ENCODE measurements at places on chromosomes 3 and 15.

- ATAC-seq = no peak
These were observed 99.5 kb downstream of the SNRPN start for GRCh38 chr15:25054329-25054728.

DNA sequence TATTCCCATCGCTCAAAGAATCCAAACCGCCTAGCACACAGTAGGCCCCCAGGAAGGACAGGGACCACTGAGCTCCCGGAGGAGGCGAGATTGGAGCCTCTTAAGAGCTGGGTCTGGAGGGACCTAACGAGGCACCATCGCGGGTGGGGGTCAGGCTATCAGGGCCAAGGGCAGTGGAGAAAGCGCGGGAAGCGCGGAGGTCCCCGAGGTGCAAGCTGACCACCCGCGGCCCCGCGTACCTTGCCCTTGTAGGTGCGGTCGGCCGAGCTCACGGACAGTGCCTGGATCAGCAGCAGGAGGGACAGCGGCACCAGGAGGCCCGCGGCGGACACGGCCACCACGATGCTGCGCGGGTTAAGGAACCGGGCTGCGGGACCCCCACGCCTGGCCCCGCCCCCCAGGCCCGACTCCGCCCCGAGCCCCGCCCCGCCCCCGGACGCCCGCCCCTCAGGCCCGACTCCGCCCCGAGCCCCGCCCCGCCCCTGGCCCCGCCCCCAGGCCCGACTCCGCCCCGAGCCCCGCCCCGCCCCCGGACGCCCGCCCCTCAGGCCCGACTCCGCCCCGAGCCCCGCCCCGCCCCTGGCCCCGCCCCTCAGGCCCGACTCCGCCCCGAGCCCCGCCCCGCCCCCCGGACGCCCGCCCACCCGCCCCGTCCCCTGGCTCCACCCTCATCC, 3.9 kb downstream of the ZDHHC19 start:
- ATAC-seq = peak; percentile 42

DNA sequence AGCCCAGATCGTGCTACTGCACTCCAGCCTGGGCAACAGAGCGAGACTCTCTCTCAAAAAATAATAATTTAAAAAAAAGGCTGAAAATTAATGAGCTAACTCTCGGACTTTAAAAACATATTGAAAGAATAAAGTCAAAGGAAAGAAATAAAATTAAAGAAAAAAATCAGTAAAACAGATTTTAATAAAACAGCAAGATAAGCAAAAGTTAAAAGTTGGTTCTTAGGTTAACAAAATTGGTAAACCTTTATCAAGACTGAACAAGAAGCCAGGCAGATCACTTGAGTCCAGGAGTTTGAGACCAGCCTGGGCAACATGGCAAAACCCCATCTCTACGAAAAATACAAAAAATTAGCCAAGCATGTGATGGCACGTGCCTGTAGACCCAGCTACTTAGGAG, 20.7 kb downstream of the TRPM7 start:
- no peak for ATAC-seq

DNA sequence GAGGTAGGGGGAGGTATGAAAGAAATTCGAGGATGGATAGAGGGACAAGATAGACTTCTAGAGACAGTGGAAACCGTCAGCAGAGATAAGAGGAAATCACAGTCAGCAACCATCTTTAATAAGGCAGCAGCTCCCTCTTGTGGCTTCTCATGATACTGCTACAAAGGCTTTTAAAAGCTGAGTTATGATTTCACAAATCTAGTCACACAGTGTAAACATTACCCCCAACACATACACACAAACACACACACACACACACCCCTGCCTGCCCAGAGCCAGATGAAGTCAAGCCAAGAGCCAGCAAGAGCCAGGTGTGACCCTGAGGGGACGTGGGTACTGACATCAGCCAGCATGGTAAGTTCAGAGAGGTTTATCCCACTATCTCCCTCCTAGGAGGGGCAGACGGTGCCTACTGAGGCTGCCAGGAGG, 18.9 kb upstream of the TGM5 start:
- ATAC-seq = peak; percentile 78

GRCh38 chr3:126389112-126389793, 5.5 kb upstream of the CFAP100 start:
- ATAC-seq = peak; percentile 87

- no peak for ATAC-seq
These were observed 7.4 kb downstream of the ZDHHC19 start for GRCh38 chr3:196203846-196204245.

DNA sequence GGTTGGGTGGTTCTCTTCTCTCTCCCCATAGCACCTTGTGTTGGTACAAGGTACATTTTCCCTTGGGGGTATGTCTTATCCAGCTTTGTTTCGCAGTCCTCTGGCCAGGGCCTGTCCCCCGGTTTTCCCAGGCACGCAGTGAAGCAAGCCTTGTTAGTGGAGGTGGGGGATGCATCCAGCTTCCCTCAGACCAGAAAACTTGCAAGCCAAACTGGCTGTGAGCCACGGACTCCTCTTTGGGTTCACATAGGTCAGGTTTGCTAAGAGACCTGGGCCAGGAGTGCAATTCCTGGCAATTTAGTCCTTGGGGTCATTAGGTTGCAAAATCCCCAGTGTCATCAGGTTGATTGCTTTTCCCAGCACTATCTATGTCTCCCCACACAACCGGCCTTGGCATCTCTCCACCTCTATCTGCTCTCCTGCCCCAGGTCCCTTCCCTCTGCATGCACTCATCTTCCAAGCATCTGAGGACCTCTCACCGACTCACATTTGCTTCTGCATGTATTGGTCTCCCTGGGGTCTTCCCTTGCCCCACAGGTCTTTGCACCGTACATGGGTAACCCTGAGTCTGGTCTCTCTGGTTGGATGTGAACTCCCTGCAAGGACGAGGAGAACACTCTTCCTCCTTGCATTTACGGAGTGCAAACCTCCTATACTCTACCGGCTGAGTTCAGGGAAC, 34.2 kb downstream of the BCL2L10 start:
- ATAC-seq = no peak

GRCh38 chr3:68915973-68916372, 16.4 kb downstream of the TAFA4 start:
- ATAC-seq = no peak

DNA sequence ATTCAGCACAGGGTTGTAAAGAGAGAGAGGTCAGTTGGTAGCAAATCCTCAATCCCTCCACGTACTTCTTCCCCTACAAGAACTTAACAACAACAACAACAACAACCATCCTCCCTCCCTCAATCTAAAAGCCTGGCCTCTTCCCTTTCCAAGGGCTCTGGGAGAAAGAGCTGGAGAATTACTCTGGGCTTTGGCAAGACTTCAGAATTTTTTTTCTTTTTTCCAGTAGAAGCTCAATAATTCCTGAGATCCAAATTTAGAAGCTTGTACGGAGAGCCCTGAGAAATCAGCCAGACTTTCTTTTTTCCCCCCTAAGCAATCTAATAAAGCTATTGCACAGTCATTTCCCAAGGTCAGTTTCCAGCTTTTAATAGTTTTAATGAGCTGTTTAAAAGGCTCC, 95.8 kb upstream of the CACNA2D3 start:
- no peak for ATAC-seq

DNA sequence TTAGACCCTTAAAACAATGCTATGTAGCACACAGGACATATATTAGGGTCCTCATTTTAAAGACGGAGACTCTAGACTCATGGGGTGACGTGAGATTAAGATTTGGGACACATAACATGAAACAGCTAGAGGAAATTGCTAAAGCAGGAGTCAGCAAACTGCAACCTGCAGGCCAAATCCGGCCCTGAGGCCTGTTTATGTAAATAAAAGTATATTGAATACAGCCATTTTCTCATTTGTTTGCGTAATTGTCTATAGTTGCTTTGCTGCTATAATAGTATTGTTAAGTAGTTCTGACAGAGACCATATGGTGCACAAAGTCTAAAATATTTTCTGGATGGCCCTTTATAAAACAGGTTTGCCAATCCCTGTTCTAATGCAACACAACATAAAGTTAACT, 115.5 kb downstream of the TMCO5A start:
- no peak for ATAC-seq

DNA sequence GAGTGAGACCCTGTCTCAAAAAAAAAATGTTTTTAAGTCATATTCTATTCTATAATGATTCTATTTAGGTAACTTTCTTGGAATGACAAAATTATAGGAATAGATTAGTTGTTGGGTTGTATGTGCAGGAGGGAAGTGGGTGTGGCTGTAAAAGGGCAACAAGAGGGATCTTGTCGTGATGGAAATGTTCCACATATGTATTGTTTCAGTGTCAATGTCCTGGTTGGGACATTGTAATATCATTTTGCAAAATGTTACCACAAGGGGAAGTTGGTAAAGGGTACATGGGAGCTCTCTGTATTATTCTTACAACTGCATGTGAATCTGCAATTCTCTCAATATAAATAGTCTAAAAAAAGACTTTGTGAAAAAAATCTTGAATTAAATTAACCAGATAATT, 14.3 kb upstream of the ABHD5 start:
- no peak for ATAC-seq

DNA sequence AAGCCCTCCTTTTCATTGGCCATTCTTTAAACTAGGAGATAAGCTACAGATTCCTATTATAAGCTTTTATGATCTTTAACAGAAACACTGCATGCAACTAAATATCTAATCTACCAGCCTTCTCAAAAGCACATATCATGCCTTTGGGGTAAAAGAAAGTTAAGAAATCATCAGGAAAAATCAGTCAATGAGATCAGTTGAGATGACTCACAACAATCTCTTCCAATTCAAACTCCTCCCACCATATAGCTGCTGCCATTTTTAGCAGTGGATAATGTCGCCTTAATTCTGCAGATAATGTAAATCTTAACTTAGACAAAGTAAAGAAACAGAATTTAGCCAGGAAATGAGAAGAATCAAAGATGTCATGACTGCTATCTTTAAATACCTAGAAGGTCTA, 135.2 kb upstream of the BCL6 start:
- no peak for ATAC-seq

DNA sequence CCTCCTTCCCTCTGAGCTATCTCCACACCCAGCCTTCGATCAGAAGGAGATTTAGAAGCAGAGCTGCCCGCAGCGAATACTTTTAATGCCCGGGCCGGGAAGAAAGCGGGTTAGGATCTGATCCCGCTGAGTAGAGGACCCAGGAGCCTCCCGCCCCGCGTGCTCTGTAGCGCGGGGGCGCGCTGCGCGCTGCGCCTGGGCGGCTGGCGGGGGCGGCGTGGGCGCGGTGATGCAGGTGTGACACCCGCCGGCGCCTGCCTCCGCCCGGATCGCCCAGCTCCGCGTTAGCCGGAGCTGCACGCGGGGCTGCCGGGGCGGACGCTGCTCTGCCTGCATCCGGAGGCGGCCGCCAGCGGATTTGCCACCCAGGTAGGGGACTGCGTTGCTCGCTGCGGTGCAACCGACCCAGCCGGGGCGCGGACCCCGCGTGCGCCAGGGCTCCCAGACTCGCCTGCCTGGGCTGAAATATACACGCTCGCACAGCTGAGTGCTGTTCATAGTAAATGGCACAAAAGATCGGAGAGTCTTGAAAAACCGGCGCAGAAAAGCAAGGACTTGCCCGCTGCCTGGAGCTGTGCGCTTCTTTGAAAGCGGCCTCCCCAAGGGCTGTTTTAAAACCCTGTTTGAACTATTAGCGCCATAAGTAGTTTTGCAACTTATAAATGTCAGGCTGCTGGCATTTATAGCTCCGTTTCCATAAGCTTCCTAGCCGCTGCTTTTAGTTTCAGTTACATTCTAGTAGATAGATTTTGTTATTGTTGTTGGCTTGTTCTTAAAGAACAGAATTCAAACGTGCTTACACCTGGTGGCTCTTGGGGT, at the start of gene SV2B:
Gene SV2B, plus strand, starts transcription at position 263 of the 819 bp plus-strand sequence. CDS start 126,007 bp downstream, outside the sequence.
- peak; percentile 66 for ATAC-seq

GRCh38 chr3:77693147-77693546, 653.2 kb downstream of the ROBO2 start:
- peak; percentile 48 for ATAC-seq

DNA sequence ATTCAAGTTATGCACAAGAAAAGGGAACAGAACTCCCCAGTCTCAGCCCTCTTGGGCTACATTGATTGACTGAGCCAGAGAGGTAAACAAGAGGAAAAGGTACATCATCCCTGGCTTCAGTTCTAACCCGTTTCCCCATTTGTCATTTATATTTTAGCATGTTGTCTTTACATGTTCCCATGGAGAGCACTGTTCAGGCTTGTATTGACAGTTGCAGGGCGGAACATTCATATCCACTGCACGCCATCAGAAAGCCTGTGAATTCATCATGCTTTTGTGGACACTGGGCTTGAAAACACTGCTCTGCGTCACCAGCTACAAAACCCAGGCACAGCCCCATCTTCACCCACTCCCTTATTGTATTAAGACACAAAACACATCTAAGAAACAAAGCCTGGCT, 240.9 kb upstream of the EIF1B start:
- peak; percentile 93 for ATAC-seq

GRCh38 chr15:52261498-52262242, 33.9 kb downstream of the MYO5C start:
- peak; percentile 93 for ATAC-seq

DNA sequence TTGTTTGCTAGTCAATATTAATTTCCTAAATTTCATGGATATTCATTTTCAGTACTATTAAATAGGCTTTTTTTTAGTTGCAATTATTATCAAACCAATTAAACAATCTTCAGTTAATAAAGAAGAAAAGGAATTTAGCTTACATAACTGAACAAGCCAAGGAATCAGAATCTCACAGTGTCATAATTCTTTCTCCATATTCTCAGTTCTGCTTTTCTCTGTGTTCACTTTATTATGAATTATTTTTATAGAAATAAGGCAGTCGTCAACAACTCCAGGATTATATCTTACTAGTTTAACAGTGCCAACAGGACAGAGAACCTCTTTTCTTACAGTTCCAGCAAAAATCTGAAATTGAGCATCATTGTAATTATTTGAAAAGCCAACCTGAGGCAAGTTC, 221.7 kb downstream of the CGGBP1 start:
- ATAC-seq = no peak

DNA sequence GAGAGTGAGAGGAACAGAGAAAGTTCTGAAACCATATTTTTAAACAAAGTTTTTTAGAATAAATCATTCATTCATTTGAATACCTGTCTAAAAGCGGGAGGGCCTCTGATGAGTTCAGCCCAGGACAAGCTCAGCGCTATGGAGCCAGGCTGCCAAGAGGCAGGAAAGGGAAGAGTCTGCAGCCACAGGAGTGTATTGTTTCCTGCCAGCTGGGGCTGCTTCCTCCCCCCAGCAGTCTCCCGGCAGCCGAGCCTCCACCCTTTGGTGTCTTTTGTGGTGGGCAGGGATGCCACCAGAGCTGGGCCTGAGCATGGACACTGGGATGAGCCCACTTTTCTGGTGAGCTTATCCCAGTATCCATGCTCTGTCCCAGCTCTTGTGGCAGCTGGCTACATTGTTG, 199.5 kb upstream of the TPRG1 start:
- no peak for ATAC-seq

DNA sequence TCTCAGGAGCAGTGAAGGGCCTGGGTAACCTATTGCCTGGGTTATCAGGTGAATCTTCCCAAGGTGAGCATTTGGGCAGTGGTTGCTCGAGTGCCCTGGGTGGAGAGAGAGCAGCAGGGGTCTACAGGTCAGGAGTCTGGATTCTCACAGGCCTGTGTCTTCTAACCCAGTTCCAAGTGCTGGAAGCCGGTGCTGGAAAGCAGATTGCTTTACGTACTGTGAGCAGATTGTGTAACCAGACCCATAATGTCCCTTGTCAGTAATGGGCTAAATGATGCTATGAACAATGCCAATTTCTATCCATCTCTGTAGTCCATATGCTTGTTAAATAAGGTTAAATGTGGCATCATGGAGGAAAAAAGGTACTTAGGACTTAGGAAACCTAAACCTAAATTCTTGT, 106.5 kb downstream of the TPRG1 start:
- no peak for ATAC-seq
